ENCODE measurements at places on chromosomes 1 and 21.

- DNase-seq = no peak
Measured at GRCh38 chr21:41754479-41754891, 12.4 kb downstream of the RIPK4 start.

DNA sequence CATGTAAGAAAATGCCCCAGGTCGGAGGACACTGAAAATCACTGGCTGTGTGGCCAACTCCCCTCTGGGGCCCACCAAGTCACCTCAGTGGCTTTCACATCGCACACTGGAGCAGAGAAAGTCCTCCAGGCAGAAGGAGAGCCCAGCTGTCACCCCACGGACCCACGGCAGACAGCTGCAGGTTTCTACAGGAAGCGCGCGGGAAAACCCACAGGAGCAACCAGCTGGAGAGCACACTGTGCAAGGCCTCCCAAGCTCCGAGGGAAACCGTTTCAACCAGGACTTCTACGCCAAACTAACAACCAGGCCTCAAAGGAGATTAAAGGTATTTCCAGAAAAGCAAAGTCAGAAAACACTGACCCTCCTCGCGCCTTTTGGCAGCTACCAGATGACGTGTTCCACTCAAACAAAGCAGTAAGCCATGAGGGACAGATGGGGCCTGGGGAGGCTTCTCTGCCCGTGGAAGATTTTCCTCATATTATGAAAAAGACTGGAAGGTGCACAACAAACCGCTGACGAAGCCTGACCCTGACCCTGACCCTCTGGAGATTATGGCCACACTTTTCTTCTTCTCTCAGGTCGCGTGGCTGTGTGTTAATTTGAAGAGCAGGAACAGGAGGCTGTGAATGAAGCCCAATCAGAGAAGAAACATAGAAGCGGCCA lies 21.0 kb downstream of the WDR4 start:
- no peak for DNase-seq

DNA sequence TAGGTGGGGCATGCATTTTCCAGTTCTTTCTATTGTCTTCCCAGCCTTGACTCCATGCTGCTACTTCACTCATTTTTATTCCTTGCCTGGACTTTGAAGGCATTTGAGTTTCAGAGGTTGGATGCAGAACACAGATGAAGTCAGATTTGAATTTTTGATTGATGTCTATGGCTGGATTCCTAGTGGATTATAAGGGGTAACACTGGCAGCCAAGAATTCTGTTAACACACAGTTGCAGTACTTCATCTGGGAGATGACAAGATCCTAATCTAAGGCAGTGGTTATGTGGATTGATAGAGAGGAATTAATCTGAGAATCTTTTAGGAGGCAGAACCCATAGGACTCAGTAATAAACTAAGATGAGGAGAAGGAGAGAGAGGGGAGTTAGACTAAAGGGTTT lies 439.0 kb upstream of the USP24 start:
- DNase-seq = no peak

DNA sequence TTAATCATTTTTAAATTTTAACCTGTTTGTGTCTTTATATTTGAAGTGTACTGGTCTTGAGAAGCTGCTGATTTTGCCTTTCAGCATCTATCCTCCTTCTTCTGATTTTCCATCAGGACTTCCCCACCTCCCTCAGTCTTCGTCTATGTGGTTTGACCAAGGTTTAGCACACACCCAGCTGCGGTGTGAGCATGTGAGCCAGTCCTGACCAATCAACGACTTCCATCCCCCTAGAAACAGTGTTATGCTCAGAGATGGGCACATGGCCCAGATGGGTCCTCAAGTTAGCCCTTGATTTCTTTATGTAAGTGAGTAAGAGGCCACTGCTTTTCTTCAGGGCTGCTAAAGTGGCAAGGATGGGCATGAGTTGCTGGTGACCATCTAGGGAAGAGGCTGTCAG lies 190.8 kb downstream of the MATN1 start:
- DNase-seq = no peak

DNA sequence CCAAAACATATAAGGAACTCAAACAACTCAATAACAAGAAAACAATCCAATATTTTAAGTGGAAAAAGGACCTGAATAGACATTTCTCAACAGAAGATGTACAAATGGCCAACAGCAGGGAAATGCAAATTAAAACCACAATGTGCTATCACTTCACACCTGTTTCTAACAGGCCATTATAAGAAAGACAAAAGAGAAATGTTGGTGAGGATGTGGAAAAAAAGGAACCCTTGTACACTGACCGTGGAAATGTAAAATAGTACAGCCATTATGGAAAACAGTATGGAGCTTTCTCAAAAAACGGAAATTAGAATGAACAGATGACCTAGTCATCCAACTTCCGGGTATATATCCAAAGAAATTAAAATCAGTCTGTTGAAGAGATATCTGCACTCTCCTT lies 37.8 kb upstream of the CD2 start:
- DNase-seq = no peak

DNA sequence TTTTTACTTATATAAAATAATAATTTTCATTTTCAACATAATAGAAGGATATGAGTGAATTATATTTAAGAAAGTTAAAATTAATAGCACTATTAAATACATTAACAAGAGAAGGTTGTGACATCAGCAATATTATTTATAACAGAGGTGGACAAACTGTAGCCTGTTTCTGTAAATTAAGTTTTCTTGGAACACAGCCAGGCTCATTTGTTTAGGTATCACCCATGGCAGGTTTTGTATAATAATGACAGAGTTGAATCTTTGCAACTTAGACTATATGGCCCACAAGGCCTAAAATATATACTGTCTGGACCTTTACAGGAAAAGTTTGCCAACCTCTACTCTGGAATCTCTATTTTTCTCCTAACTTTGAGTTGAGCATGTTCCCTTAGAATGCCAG lies 42.8 kb upstream of the CACYBP start:
- no peak for DNase-seq

DNA sequence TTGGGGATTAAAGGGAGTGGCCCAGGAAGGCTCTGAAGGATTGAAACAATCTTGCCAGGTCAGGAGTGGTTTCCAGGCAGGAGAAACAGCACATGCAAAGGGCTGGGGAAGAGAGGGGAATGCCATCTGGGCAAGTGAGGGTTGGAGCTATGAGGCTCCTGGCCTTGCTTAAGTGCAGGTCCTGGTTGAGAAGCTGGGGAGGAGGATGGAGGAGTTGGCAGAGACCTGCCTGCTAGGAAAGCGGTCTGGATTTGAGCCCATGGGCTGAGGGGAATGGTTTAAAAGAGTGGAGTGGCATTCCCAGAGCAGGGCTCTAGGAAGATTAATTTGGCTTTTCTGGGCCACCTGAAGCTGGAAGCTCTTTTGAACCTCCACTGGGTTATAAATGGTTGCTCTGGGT lies 9.2 kb downstream of the IGSF21 start:
- DNase-seq = no peak

DNA sequence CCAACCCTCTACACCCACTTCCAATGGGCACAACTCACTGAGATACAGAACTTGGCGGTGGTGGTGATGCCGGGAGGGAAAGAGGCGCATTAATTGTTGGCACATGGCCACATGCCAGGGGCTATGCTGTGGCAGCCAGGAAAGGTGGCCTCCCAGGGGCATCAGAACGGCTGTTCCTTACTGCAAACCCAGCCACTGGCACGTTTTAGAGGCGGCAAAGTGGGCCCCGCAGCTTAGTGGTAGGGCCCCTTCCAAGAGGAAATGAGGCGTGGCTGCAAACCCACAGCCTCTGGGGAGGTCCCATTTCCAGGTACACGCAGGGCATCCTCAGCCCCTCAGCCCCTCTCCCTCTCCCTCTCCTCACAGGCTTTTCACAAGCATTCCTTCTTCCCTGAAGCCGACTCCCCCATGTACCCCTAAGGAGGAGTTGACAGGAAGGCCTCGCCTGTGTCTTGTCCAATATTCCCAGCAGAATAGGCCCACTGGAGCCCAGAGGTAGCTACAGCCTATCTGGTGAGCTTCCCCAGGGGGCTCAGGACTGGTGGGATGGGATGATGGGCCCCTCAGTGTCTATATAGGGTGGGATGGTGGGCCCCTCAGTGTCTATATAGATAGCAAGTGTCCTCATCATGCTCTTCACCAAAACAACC lies 166.2 kb downstream of the CLIC6 start:
- no peak for DNase-seq

DNA sequence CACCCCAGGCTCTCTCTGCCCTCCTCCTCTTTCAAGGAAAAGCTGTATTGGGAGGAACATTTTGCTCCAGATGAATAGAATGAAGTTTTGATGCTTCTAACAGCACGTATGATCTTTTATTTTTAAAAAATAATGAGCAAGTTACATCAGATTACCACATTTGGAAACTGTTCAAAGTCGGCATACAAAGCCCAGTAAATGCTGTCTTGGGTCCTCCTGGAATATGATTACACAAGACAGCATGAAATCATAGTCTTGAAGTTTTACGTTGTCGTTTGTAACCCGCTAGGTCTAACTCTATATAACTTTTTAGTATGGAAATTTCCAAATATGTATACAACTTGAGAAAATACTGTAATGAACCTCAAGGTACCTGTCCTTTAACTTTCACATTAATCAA lies 385.6 kb downstream of the HLX start:
- peak; percentile 81 for DNase-seq

DNA sequence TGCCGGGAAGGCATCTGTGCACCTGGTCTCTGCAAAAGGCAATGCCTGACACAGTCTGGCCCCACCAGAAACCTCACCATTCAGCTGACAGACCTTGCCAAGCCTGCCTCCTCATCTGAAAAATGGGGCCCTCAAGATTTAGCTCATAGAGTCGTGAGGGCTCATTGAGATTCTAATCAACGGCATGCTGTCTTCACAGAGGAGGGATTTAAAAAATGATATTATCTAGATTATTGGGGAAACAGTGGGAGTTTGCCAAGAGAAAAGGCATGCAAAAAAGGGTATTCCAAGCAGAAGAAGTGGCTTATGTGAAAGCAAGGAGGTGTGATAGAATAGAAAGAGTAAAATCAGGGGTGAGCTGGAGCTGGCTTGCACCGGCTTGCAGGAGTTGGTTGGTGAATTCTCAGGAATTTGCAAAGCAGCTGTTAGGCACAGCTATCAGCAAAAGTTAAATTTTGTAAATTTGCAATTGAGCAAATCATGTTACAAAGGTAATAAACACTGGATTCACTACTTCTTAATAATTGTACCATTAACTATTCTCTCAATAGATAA lies 91.7 kb upstream of the WNT4 start:
- no peak for DNase-seq

GRCh38 chr1:77605246-77606026 lies 77.0 kb downstream of the ZZZ3 start:
- DNase-seq = peak; percentile 70

DNA sequence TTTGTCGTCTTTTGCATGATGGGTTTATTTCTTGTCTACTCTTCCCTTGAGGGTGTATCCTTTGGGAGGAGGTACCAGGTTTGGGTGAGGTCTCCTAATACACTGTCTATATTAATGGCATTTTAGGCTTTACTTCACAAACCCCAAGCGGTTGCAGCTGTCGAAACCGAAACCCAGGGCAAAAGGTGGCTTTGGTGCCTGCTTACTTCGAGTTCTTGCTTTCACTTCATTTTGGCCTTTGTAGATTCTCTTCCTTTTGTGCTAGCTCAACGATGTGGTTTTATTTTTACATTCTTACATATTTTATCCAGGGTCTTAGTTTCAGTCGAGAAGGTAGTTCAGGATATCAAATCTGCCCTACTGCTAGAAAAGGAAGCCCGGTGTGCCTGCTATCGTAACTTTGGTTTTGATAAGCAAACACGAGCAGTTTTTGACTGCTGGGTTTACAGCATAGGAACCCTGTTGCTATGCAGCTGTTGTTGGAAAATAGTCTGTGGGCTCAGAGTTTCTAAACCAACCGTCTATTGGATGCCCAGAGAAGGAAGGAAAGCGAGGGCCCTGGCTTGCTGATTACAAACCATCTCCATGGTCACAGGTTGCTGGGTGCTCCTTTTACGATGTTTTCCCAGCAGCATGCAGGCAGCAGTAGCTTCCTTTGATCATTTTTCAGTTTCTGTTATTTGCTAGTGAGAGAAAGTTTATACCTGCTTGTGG lies 9.8 kb upstream of the TSPAN2 start:
- peak; percentile 49 for DNase-seq

GRCh38 chr1:211548321-211549091 lies 30.5 kb downstream of the SLC30A1 start:
- DNase-seq = no peak
